ENCODE measurements at places on chromosomes 4 and X. TPM values are rescaled to one million over a fixed set of nuclear protein-coding genes. Genes with fewer than 3 reads are reported as not detected.

Gene CT55
- not detected for total RNA-seq

DNA sequence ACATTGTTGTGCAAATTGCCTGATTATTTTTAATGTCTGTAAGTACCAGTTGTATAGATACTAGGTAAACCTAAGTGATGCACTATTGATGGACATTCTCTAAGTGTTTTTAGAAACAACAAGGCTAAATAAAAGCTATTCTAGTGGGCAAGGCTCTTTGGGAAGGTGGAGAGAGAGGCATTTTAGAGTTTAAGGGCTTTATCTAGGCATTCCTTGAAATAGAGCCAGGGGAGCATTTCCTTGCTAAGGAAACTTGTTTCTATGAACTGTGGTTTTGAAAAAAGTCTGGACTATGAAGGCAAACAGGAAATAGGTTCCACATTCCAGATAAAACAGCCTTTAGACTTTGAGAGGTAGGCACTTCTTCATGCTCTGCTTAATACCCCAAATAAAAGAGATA is 23.8 kb downstream of the BMX start:
- H3K4me1 ChIP-seq = no peaks in the 10 kb centered on the region
- no peaks in the 10 kb centered on the region for H3K36me3 ChIP-seq
- no peak for DNase-seq
- no peak overlapping the region for H3K4me3 ChIP-seq
- peaks cover 14% of the 10 kb centered on the region for H3K27me3 ChIP-seq
- no peak overlapping the region for H3K27ac ChIP-seq

DNA sequence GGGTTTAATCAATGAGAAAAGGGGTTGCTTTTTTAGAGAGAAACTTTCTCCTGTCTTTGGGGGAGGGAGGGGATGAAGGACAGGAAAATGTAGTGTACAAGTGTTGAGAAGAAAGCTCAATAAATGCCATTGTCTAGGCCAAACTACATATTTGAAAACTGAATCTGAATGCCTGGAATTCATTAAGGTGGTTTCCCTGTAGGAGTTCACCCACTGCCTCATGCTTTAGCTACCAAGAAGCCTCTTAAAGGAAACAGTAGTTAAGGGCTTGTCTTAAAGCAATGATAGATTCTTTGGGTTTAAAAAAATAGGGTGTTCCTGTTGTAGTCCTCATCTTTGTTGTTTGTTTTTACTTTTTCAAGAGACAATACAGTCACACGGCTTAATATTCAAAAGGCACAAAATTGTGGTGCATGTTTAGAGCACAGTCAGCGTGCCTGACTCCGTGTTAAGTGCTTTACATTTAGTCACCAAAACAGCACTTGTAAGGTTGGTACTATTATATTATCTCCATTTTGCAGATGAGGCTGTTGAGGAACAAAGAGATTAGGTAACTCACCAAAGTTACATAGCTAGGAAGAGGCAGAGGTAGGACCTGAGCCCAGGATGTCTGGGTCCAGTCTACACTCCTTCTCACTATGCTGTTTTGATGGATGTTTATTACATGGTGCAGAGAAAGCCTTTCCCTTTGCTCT is 46.0 kb downstream of the FNIP2 start:
- peaks cover 37% of the 10 kb centered on the region for H3K4me1 ChIP-seq
- no peak overlapping the region for H3K4me3 ChIP-seq
- no peaks in the 10 kb centered on the region for H3K27me3 ChIP-seq
- DNase-seq = no peak
- no peaks in the 10 kb centered on the region for H3K36me3 ChIP-seq

GRCh38 chrX:68833855-68834331 is 5.1 kb downstream of the EFNB1 start:
- H3K27ac ChIP-seq = no peak overlapping the region
- H3K4me1 ChIP-seq = peaks cover 15% of the 10 kb centered on the region
- DNase-seq = no peak
- H3K36me3 ChIP-seq = no peaks in the 10 kb centered on the region
- H3K27me3 ChIP-seq = no peaks in the 10 kb centered on the region

DNA sequence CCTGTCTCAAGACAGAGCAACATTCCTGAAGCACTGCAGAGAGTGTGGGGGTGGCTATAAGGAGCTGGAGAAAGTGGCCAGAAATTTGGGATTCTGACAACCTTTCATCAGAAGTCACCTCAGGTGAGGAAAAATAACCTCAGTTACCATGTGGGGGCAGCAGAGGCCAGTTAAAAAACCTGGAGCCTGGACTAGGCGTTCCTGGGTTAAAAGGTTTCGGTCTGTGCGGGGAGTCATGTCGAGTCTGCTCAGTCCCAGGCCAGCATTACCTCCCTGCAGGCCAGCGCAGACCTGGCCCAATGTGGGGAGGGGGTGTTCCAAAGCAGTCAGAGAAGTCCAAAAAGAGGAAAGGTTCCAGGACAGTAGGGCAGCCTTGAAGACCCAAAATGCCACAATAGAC is 10.9 kb upstream of the NALF2 start:
- no peaks in the 10 kb centered on the region for H3K36me3 ChIP-seq
- no peak for DNase-seq
- no peak overlapping the region for H3K27ac ChIP-seq
- H3K4me1 ChIP-seq = peaks cover 2% of the 10 kb centered on the region
- H3K4me3 ChIP-seq = no peak overlapping the region

- H3K27me3 ChIP-seq = peaks cover 6% of the 10 kb centered on the region
- no peak overlapping the region for H3K27ac ChIP-seq
- no peak for DNase-seq
- no peak overlapping the region for H3K4me3 ChIP-seq
- H3K4me1 ChIP-seq = no peaks in the 10 kb centered on the region
Observed at GRCh38 chr4:74772783-74773182, 21.5 kb downstream of the BTC start.

DNA sequence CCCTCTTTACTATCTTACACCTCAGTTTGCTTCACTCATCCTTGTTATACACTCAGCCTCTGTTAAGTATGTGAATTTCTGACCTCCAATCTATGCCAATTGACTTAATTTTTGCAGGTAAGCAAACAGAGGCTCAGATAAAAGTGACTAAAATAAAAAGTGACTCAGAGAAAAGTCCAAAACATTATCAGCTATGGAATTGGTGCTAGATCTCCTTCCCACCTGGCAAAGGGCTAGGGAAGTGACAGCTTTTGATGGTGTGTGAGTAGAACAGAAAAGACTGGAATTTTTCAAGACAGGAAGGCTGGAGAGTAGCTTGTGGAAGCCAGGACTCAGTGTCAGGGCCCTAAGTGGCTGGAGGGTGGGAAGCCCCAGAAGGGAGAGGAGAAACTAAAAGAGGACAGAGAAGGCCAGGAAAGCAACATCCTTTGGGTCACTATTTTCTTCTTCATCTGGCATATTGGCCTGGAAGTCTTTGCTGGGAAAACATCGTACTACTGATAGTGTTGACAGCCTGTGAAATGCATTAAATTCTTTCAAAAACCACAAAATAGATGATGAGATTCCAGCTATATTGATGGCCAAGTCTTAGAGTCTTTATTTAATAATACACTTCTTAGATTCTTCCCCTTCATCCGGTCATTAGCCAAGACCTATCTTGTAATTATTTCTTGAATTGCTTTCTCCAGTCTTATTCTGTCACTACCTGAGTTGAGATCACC is 392.8 kb downstream of the RAPGEF2 start:
- H3K27ac ChIP-seq = no peak overlapping the region
- no peak overlapping the region for H3K4me3 ChIP-seq
- DNase-seq = no peak

GRCh38 chr4:82694046-82694445 is 104.5 kb downstream of the SCD5 start:
- H3K27ac ChIP-seq = no peak overlapping the region
- no peak for DNase-seq
- no peaks in the 10 kb centered on the region for H3K36me3 ChIP-seq
